Activated CD8-positive, alpha-beta memory T cell treated with anti-CD3 and anti-CD28 coated beads, Interleukin-2, amount 50 U/mL, for 4 hours (primary cell): ENCODE measurements at places on chromosomes 6 and 20.

DNA sequence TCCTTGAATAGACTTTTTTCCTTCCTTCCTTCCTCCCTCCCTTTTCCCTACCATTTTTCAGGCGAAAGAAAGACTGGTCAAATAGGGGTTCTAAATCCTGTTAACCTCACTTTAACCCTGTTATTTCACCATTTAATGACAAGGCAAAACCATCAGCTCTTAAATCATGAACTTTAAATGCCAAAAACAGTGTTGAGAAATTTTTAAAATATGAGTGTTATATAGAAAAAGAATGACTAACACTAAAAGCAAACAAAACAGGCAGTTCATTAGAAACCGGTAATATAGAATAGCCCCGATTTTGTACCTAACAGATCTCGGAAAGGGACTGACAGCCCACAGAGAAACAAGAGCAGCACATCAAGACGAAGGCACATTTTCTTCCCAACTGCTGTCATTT is 57.4 kb upstream of the CEP85L start:
- no peak for DNase-seq

DNA sequence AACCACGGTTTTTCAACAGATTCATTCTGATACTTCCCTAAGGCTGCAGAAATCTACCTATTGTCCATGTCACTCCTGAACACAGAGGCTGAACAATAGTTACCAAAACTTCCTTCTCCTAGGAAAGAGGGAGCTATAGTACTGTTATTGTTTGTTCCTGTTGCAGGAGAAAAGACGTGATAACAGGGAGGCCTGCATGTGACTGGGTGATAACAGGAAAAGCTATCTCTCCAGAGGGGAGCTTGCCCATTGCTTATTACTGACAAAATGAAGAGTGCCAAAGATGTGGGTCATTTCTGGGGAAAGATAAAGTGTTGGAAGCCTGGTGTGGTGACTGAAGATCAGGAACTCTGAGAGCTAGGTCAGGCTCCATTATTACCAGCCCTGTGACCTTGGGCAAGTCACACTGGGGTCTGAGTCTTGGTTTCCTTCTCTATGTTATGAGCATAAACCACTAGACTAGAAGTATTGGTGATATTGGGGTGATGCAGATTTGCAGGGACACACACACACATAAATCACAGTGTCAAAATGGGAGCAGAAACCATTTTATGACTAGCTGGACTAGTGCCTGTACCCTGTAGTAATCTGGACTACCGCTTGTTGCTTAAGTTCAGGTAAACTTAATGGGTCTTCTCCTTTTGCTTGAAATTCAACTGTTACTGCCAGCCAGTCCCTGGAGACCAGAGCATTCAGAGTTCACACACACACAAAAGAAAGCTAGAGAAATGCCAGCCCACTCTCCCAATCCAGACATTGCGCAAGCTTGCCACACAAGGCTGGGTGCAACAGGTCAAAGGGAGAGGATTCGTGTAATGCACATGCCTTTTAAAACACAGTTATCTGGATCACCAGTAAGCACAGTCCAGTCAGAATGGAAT is 136.0 kb upstream of the CNR1 start:
- DNase-seq, result no peak

- no peak for DNase-seq
Measured at GRCh38 chr6:124131259-124131658, 327.6 kb downstream of the NKAIN2 start.

DNA sequence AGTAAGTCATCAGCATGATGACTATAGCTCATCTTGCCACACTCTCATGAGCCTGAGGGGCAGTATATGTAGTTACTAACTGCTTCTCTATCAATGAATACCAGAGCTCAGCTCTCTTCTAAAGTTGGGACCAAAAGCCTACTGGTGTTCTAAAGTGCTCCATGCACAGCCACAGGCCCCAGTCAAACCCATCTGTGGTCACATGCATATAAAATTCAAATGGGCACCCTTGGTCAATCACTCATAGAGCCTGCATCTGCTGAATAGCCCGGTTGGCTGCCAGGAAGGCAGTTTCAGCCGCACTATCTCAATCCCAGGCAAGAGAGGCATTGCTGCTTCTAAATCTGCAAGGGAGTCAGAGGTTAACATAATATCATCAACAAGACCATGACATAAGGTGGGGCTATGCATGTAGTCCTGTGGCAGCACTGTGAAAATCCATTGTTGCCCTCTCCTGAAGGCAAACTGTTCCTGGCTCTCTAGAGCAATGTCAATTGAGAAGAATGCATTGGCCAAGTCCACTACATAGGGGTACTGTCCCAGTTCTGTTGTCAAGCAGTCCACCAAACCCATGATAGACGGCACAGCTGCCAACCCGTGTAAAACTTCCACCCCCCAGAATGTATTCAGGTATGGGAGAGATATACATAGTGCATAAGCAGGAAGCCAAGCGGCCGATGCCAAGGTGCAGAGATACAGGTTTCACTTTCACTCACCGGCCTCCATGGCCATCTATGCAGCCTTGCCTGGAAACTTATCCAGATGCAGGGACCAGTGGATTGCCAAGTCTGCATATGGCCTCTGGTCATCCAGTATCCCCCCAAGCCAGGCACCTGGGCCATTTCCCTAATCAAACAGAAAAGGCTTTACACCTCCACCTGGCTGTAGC is 76.2 kb downstream of the ALDH8A1 start:
- DNase-seq, result peak; percentile 18

DNA sequence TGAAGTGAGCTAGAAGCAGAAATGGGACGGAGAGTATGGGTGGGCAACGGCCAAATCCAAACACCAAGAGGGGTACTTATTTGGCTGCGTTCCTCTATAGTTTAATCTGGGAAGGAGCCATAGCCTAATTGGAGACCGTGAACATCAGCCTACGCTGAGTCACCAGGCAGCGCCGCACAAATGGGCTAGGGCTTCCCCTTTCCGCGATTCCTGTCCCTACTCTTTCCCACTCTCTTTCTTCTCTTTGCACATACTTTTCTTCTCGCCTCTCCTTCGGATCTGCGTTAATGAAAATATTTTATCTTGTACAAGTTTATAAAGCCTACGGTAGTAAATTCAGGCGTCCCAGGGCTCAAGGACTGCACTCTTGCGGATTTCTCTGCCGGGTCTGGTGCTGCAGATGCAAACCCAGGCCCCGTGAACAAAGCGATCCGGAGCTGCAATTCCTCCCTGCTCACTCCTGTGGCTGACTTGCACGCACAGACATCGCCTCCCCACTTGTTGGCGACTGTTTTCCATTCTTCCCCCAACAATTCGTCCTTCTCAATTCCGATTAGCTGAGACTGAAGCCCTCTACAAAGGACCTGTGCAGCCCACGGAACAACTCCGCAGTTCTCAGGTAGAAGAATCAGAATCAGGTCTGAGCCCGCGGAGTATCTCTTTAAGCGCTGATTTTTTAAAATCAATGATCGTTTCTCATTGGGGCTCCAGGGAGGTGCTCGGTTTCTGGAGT is 4.2 kb upstream of the TBX18 start:
- DNase-seq, result no peak

DNA sequence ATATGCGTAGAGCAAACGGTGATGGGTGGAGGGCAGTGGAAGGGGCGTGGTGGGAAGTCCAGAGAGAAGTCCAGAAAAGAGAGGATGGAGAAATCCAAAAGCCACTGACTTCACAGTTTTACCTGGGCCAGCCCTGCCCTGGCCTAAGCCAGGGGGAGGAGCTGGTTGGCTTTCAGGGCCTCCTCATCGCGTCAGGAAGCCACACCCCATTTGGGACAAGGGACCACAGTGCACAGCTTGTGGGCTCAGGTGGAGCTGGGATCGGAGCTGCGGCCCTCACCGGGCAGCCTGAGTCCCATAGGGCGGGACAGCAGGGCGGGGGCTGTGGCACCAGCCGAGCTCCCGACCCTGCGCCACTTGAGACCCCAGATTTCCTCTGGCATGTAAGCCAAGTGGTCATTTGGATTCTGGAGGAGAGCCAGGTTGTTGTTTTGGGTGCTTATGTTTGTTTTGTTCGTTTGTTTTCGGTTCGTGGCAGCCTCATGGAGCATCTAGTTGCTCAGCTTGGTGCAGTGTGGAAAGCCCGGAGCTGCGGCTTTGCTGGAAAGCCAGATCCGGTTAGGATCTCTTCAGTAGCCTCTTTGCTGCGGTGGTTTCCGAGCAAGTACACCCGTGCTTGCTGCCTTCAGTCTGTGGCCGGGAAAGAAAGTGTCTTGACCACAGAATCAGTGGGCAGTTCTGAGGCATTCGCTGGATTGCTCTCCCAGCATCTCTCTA is 42.2 kb downstream of the RIOK1 start:
- no peak for DNase-seq

GRCh38 chr20:23244916-23245552 is 105.6 kb upstream of the NXT1 start:
- no peak for DNase-seq

DNA sequence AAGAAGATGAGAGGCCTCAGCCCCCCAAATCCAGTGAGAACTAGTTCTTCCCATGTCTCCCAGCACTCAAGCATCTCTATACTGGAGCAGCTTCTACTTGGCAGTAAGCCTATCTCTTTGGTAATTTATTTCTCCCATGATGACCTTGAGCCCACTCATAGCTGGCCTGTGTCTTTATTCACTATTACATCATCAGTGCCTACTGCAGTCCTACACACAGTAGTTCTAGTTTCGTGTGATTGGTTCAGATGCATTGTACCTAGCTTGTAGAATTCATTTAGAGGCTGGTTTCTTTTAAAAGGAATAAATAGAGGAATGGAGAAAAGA is 255.6 kb upstream of the ZFP64 start:
- DNase-seq, result no peak

DNA sequence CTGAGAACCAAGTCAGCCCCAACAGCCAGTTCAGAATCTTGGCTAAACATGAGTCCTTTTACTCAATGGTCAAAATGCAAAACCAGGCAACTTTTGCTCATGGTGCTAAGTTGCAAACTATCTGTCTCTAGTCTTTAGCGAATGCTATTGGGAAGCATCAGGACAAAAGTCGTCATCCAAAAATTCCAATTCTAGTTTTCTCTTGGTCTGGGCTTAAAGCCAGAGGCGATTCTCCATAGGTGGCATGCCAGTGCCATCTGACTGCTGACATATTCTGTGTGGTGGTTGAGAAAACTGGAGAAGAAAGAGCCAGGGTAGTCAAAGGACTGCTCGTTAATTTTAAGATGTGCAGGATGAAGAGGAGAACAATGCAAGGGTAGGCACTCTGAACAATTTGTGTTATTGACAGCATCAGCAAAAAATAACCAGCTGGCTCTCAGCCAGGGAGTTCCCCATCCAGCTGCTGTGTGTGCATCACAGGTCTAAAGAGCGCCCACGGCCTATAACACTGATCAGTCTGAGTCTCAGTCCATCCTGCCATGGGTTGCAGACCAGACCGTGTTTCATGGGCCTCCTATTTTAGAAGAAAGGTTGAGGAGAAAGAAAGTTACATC is 313.6 kb downstream of the ALDH8A1 start:
- peak; percentile 21 for DNase-seq

DNA sequence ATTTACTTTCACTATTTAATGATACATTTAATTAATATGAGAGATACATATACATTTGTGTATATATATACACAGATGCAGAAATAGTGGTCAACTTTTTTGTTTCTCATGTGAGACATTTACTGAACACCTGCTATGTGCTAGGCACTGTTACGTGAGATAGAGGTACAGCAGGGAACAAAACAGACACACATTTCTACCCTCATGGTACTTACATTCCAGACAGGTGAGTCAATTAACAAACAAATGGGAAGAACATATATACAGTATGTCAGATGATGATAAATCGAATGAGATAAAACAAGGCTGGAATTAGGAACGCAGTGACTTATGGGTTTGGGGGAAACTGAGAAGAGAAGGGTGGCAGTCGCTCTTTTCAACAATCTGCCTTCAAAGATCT is 5.1 kb downstream of the TFB1M start:
- DNase-seq, result no peak

- no peak for DNase-seq
Measured at GRCh38 chr6:134446218-134446848, 128.4 kb upstream of the SGK1 start.

DNA sequence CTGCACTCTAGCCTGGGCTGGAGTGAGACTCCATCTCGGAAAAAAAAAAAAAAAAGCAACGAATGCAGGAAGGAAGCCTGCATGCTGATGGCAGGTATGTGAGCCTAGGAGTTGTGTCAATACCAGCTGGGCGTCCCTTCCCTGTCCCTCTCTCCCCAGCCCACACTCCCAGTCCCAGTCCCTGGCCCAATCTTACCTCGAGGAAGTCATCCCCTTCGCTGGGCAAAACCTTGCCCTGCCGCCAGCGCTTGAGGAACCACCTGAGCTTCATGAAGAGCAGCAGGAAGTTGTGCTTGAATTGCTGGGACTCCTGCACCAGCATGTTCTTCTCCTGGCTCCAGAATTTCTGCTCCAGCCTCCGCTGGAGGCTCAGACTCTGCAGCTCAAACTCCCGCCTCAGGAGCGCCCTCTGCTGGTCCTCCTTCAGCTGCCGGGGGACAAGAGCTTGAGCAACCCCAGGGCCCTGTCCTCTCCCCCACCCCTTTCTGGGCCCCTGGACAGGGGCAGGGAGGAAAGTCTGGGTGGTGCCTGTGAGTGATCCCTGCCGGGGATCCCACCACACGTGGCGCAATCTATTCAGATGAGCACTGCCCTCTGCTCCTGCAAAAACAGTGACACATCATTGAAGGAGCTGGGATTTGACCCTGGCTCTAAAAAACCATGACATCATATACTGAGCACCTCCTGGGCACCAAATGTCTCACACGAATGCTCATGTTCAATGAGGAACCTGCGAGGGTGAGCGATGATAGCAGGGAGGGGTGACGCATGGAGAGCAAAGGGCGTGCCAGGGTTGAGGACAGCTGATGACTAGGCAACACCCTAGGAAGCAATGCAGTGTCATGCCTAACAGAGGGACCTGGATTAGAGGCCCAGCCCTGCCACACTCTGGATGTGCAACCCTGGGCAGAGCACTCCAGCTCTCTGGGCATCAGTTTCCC is 35.0 kb upstream of the DSN1 start:
- peak; percentile 71 for DNase-seq

DNA sequence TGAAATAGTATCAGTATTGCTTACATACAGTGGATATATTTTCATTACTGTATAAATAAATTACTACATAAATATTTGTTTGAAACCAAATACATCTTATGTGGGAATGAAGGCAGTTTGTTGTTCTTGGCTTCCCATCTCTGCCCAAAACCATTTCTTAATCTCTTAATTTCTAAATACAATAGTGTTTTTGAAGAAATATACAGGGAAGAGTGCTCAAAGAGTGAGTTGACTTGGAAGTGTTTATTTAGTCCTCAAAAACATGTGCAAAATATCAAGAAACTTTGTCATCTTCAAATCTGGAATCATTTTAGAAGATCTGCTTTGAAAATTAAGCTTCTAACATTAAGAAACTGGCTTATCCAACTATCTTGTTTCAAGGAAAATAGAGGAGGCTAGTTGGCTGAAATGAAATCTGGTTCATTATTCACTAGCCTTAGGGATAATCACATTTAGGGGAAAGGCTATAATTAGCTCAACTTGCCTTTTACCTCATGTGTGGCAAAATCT is 259.8 kb upstream of the FLRT3 start:
- no peak for DNase-seq

DNA sequence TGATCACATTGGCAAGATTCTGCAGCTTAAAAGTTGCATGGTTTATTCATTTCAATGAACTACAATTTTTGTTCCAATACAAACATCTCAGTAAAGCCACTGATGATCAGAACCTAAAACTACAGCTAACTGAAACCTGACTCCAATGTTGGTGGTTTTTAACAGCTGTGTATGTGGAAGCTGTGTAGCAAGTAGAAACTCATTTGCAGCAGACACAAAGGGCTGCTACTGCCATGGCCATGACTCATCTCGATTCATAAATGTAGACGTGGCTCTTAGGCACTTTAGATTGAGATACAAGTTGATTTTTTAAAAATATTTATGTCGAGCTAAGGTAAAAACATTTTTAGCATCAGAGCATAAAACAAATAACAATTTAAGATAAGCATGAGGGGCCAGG is 19.5 kb upstream of the MAP3K4 start:
- DNase-seq, result no peak

GRCh38 chr6:167877994-167878779 is 51.5 kb downstream of the AFDN start:
- DNase-seq, result no peak
